ENCODE measurements at places on chromosomes 5 and 9.
A peak's percentile ranks its signal among the peaks of the same experiment; 100 is the strongest.

DNA sequence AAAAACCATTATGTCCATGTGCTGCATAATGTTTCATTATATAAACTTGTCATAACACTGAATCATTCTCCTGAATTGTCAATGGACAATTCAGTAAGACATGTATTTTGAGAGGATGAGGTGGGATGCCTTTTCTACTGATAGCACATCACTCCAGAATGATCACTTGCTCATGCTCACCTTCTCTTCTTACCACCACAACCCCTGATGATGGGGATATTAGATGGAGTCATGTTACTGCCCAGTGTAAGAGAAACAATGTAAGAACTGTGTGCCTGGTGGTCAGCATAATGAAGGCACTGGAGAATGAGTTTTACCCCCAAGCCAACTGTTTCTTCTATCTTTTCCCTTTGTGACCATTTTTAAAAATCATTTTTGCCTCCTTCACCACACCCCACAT, 198.8 kb downstream of the ADAMTSL1 start:
- no peak for DNase-seq

- DNase-seq: no peak
These were observed 39.9 kb downstream of the SHC3 start for GRCh38 chr9:89138463-89139390.

DNA sequence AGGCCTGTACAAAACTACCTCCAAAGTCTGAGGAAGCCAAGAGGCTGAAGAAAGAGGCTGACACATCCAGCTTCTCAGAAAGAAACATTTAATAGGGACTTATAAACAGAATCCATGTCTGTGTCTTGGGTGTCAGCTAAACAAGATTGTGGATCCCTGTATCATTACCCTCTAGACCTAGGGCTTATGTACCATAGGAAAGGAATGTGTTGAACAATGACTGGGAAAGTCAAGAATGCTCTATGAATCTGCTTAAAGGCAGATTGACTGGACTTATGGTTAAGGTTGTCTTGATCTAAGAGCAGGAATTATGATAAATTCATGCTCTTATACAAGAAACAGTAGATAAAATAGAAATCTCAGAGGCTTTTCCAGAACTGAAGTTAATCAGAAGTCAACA, 335.7 kb upstream of the RPS23 start:
- no peak for DNase-seq

- peak; percentile 61 for DNase-seq
These were observed at the start of gene PTPDC1 for GRCh38 chr9:94084314-94084713. Gene PTPDC1, plus strand, starts transcription at chr9:94084464. Its CDS starts 67 bp downstream, at chr9:94084531.

DNA sequence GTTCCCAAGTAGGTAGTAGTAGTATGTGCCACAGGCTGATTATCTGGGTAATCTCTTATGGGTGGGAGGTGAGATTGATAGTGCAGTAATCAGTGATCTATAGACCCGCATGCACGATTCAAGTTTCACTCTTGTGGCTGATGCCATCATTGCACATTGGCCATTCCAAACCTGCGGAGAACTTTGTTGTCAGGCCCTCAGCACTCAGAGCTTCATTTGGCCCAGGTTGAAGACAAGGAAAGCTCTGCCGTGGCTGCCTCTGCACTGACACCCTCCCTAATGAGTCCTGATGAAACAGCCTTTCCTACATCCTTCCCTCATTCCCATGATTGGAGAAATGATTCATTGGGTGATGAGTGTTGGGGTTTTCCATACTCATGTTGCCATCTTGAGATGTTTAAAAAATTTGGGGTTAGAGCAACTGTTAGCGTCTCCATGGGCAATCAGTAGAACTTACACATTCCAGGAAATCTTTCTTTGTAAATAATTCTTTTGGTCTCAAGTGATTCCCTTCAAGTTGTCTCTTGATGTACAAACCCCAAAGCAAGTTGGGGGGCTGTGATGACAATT, 22.9 kb downstream of the PROP1 start:
- no peak for DNase-seq

All from foreskin melanocyte (primary cell).